ENCODE measurements at places on chromosomes 11 and 22.

DNA sequence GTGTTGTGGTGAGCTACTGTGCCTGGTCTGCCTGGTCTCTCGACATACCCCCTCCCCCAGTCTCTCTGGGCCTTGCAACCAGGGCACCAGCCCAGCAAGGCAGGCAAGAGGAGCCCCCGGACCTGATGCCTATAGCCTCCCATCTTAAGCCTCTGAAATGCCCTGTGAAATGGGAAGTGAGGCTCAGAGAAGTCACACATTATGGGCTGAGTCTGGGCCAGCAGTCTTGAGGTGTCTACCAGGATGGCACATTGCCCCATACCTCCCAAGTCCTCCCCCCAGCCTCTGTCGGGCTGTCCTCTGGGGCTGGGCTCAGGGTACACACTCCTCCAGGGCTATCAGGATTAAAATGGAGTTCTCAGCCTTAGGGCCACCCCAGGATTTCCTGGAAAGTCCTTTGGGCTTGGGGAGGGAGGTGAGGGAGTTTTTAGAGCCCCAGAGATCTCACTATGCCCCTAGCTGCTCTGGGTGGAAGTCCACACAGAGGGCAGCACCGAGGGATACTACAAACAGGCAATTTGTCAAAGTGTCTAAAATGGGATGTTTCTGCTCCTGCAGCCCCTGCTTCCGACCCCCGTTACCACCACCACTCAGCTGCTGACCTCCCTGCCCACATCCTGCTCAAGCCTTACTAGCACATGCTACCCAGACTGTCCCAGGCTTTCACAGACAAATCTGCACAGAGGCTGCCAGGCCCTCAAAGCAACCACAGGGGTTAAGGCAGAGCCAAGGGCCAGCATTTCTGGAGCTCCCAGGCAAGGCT lies 3.1 kb upstream of the SH3BP1 start:
- DNase-seq: peak; percentile 73

- no peak for DNase-seq
Measured at GRCh38 chr22:45600790-45601730, 70.6 kb upstream of the ATXN10 start.

GRCh38 chr22:35631597-35631996 lies 14.5 kb upstream of the MB start:
- DNase-seq: peak; percentile 67

- peak; percentile 28 for DNase-seq
Measured at GRCh38 chr22:19176175-19176643, 2.3 kb downstream of the SLC25A1 start.

DNA sequence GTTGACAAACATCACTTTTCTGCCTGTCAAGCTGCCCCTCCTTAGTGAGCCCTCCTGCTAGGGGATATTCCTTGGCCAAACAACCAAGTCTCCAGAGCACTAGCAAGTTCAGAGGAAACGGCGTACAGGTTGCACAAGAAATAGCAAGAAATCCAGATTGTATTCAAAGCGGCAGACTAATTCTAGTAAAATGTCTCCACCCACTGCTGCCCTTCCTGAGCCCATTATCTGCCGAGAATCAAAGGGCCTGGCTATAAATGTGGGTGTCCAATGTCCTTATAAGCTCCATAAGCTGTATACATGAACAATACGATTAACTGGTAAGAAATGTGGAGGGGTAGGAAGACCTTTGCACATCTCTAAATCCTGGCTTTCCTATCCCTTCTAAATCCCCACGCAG lies 44.0 kb upstream of the AKIP1 start:
- DNase-seq: no peak
